ENCODE measurements at places on chromosomes 7 and 10.

- DNase-seq, result no peak
Measured at GRCh38 chr7:48305661-48306060, 134.4 kb downstream of the ABCA13 start.

DNA sequence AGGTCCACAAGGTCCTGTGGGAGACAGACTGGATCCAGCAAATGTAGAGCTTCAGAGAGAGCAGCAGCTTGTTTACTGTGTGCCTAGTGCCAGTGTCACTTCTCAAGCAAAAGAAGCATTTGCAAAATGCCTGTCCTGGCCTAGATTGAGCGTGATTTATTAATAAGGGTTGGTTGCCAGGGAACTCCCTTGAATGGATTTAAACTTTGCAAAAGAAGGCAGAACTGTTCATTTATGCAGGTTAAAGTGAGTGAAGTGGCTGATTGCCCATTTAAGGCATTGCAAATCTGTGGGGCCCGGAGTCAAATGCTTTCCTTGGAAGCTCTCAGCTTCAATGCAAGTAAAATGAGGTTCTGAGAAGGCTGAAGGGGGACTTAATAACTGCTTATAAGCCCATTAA lies 71.3 kb downstream of the CDHR3 start:
- DNase-seq, result no peak

GRCh38 chr7:92768501-92769393 lies 67.6 kb downstream of the CDK6 start:
- no peak for DNase-seq

DNA sequence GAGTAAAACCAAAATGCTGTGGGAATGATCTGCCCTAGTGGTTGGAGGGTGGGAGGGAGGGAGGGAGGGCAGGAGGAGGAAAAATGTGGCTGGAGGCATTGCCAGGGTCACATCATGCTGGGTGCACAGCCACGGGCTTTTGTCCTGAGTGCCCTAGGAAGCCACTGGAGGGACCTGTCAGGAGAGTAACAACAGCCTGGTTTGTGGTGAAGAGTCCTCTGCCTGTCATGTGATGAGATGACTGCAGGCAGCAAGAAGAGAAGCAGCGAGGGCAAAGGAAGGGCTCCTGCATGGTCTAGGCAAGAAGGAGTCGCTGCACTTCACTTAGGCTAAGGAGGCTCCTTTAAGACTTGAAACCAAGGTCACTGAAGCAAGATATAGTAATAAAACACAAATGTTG lies 65.6 kb downstream of the PKD1L1 start:
- DNase-seq, result no peak
